Activated CD4-positive, CD25-positive, alpha-beta regulatory T cell treated with anti-CD3 and anti-CD28 coated beads, Interleukin-2, amount 50 U/mL, for 72 hours (primary cell): ENCODE measurements at places on chromosomes 6 and 20.
A peak's percentile ranks its signal among the peaks of the same experiment; 100 is the strongest.

DNA sequence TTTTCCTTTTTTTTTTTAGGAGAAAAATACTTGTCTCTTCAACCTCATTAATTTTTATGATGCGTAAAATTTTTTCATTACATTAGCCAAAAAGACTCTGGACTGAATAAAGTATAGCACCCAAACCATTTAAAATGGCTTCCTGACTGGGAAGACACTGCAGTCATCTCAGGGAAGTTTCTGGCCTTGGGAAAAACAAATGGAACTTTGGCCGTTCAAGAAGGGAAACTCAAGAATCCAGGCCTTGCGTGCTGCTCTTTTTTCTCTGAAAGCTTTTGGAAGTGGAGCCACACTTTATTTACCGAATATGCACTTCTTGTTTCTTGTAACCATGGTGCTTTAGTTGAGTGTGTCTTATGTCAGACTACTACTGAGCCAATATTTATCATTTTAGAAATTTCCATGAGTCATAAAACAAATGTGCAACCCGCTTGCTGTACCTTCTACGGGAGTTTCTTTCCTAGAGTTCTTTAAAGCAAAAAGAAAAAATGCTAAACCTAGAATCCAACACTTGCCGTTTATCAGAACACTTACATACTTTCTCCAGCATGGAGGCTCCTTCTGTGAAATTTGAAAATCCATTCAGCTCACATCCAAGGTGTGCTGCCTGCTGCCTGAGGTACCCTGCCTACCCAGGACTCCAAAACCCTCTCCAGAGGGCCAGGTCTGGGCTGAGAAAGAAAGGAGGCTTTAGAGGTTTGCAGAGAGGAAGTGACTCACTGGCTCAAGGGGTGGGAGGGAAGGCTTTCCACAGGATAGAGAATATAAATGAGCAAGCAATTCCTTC, 11.5 kb upstream of the DSTN start:
- no peak for DNase-seq

- no peak for DNase-seq
These were observed 234.4 kb downstream of the CENPW start for GRCh38 chr6:126574301-126574700.

DNA sequence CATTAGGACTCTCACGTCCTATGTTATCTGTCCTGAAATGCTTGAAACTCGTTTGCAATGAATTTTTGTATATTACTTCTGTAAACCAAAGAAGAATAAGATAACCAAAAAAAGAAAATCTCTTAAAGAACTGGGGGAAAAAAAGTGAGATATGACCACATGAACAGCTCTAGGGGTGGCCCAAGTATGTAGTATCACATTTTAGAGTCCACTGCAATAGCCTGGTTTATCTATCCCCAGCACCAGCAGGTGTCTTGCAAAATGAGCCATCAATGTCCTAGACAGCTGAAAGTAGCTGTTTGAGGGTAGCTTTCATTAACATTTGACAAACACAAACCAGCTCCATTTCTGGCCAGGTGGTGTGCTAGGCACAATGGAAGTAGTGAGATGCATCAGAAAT, 102.8 kb downstream of the PXDC1 start:
- no peak for DNase-seq

GRCh38 chr6:159311618-159312017, 142.4 kb downstream of the FNDC1 start:
- no peak for DNase-seq

DNA sequence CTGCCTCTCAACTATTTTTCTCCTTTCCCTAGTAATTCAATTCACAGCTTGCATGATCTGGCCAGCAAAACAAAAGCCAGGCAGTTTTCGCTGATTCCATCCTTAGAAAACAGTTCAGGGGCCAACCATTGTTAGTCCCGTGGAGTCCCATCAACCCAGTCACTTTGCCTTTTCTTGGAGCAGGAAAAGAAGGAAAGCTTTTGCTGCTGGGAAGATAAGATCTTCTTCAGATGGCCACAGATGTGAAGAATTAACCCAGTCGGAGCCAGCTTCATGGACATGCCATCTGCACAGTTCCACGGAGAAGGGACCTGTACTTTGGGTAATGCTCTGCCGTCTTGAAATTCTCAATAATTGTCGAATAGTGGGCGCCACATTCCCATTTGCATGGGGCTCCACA, 76.9 kb upstream of the TSHZ2 start:
- no peak for DNase-seq

DNA sequence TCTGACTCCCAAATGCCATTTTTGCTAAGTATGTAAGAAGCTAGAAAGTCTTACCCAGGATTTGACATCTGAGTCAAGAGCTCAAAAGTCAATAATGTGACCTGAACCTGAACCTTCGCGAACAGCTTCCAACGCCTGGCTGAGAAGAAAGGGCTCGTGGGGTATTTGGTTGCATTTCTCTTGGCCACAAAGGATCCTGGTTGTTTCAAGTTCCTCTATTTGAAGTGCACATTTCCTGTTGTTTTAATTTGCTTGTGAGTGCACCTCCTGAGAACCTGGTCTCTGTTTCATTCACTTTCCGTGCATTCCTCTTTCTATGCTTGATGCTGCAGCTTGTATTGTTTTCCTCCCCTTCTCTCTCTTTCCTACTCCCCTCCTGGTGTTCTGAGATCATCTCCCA, 212.5 kb downstream of the FOXA2 start:
- DNase-seq: no peak

- no peak for DNase-seq
These were observed 77.2 kb downstream of the BACH2 start for GRCh38 chr6:90219209-90219985.

- no peak for DNase-seq
These were observed 121.0 kb upstream of the GJE1 start for GRCh38 chr6:142011775-142012174.

DNA sequence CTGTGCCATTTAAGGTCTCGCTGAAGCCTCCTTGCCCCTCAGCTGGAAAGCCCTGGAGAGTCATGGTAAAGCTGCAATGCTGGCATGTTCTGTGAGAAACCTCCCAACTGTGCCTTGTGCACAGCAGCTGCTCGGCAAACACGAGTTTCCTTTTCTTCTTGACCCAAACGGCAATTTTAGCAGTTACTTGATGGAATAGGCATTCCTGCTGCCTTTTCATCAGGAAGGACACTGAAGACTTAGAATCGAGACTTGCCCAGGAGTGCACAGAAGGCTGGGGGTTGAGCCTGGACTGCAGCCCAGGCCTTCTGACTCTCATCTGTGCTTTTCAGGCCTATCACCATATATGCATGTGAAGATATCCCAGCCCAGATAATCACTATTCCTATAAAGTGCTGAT, 28.7 kb upstream of the CLDN20 start:
- DNase-seq: no peak

DNA sequence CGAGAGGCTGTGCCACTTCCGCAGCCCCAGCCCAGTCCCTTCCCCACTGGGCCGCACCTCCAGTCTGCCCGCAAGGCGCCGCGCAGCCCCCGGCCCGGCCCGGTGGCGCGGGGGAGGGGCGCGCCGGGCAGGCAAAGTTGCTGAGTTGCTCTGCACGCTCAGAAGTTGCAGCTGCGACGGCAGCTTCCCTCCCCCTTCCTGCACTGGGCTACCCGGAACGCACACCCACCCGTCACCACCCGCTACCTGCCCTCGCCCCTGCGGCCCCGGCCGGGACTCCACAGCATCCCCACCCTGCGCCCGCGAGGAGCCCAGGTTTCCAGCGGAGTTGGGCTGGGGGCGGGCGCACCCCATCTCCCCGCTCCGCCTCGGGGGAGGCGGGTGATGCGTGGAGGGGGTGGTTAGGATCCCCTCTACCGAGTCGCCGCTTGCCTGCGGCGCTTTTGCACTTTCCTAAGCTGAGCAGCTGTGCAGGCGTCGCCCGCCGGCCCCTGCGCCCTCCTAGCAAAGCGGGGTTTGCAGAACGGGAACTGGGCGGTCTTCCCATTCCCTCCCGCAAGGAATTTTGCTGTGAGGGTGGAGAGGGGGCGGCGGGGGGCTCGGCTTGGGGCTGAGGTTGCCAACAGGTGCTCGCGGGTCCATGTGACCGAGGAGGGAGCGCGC, 55.9 kb upstream of the RREB1 start:
- peak; percentile 42 for DNase-seq

DNA sequence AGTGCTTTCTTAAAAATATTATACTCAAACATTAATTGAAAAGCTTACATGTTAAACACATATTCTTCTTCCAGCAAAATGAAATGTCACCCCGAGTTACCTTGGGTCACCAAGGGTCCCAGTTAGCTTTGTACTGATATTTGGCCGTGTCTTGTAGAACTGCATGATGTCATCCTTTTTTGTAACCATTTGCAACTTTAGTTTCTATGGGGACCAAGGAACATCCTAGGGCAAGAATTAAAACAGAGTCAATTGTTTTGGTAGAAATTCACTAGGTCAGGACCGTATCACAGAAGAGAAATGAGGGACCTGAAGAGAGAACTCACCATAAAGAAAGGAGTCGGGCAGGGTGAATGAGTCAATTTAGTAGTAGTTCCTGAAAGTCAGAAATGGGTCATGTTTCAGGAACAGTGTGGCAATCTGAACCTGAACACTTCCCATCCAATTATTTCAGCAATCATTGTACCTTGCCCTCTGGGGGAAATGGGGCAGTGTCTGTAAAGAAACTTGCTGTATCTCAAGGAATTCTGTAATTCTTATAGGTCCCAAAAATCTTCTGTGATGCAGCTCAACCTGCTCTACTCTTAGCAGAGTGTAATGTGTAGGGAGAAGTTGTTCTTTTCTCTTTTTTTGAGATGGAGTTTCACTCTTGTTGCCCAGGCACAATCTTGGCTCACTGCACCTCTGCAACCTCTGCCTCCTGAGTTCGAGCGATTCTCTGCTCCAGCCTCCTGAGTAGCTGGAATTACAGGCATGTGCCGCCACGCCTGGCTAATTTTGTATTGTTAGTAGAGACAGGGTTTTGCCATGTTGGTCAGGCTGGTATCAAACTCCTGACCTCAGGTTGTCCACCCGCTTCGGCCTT, 5.3 kb upstream of the AKAP7 start:
- DNase-seq: no peak

DNA sequence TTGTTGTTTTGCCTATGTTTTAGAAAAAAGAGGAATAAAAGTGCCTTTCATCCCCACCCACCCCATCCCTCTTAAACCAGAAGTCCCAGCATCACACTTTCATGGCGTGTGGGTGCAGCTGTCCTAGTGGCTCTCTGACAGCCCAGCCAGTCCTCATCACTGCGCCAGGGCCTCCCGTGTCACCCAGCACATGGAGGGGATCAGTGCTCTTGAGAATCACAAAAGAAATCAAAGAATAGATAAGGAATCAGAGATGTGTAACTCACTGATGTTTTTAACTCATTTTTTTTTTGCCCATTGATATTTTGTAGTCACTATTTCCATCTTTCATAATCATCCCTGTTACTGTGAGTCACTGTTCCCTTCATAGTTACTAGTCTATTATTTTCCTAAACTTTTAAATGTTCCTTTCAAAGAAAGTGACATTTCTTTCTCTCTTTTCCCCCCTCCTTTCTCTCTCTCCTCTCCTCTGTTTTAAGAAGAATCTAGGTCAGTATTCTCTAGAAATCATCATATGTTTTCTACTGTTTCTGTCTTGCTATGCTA, 78.6 kb downstream of the AIG1 start:
- no peak for DNase-seq

DNA sequence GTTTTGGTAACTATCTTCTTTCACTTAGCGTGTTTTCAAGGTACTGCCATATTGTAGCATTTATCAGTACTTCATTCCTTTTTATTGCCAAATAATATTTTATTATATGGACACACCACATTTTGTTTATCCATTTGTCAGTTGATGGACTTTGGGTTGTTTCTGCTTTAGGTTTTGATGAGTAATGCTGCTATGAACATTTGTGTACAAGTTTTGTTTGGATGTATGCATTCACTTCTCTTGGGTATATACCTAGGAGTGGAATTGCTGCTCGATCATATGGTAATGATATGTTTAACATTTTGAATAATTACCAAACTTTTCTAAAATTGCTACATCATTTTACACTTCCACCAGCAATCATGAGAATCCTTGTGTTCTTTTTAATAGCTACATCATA, 6.4 kb upstream of the SLC22A7 start:
- DNase-seq: no peak

- no peak for DNase-seq
These were observed 15.9 kb upstream of the ADGRF1 start for GRCh38 chr6:47057830-47058540.

DNA sequence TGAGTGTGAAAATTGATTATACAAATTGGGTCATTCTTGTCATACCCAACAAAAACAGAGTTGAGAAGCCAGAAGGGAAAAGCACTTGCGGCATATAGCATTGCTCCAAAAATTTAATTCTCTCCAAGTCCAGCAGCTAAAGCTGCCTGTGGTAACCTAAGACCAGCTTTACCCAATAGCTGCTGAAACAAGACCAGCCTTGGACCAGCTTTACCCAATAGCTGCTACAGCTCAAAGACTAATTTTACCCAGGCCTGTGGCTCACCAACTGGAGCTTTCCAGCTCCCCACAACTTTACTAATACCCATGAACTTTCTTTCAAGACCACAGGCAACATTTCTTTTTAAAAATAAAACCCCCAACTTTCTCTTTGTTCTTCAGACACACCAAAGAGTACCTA, 32.8 kb upstream of the ZNF133 start:
- no peak for DNase-seq

- no peak for DNase-seq
These were observed 167.2 kb upstream of the MANEA start for GRCh38 chr6:95410168-95410567.

- no peak for DNase-seq
These were observed 115.7 kb downstream of the B3GAT2 start for GRCh38 chr6:70841112-70841511.

- DNase-seq: no peak
These were observed 232.9 kb downstream of the SAMD5 start for GRCh38 chr6:147741389-147741788.

DNA sequence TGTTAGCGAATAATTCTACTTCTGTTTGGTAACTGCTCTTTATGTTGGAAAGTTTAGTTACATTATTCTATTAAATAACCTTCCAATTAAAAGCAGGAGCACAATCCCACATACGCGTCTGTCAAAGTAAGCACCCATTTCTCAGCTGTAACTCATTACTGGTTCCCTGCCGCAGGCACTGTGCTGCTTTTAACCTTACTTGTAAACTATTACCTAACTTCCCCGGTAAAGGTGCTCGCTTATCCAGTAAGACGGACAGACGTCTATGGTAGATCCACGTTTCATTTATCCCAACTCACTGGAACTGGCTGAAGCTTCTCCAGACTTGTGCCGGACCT, 529 bp upstream of the ENPP4 start:
- DNase-seq: no peak

GRCh38 chr6:108027594-108027993, 46.9 kb downstream of the OSTM1 start:
- no peak for DNase-seq

DNA sequence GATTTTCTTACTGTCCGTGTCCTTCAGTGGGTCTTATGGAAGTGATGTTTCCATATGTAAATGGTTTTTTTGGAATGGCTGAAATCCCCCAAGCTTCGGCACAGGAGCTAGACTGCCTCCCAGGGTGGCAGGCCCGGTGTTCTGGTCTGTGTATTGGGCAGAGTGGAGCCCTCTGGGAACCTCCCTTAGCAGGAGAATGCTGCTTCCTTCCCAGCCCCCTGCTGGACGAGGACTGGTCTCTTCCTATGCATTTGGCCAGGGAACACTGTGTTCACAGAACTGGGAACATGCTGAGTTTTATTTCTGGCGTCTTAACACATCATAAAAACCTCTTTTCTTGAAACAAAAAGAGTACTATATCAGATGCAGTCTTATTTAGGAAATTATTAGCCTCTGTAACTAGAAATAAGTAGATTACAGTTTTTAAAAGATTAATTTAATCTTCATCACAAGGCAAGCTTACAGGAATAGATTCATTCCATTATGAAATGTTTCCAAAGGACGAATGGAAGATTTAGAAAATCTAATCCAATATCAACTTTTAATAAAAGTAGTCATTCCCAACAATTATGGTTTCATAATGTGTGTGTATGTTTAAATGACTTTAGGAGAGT, 56.6 kb downstream of the SYTL3 start:
- DNase-seq: no peak
